ENCODE measurements at places on chromosomes 5 and 9.

GRCh38 chr5:155052532-155052931 is 39.0 kb downstream of the KIF4B start:
- no peak for DNase-seq

- no peak for DNase-seq
Observed at GRCh38 chr5:126428421-126428820, 5.2 kb downstream of the GRAMD2B start.

- DNase-seq: peak; percentile 84
Observed at GRCh38 chr5:177496727-177497291, 595 bp downstream of the PDLIM7 start.

- DNase-seq: peak; percentile 17
Observed at GRCh38 chr9:90898228-90898627, 96.6 kb downstream of the SYK start.

DNA sequence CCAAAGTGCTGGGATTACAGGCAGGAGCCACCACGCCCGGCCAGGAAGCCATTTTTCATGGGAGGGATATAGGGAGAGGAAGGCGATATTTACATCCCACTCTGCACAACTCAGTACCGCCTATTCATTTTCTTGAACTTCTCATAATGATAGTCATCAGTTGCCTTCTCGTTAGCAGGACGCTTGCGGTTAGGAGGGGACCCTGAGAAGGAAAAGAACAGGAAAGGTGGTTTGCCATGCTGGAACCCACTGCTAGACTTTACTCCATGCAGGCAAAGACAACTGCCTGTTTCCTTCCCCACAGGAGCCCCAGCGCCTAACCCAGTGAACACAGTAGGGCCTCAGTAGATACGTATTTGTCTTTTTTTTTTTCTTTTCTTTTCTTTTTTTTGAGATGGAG is 4.1 kb upstream of the TOR1A start:
- no peak for DNase-seq

- DNase-seq: no peak
Observed at GRCh38 chr5:176497852-176498251, 39.4 kb downstream of the RNF44 start.

GRCh38 chr5:55441107-55441771 is 93.5 kb downstream of the PLPP1 start:
- no peak for DNase-seq

Data from DMS53 (cell line).